Activated CD4-positive, alpha-beta T cell treated with anti-CD3 and anti-CD28 coated beads for 24 hours (primary cell): ENCODE measurements at places on chromosomes 3 and 15.

DNA sequence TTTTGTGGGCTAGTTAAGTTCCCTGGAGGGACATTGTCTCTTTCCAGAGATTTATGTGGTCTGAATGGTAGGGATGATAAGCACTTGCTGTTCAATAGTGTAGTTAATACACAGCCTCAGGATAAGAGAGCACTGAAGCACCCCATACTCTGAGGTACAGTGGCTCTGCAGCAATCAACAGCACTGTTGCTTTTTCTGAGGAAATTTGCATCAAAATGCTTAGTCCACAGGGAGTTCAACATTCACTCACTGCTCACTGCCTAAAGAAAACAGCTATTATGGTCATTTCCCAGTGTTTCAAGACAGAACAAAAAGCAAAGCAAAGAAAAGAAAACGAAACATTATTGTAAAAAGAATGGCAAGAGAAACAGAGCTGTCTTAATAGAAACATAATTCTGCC lies 441.9 kb downstream of the PLOD2 start:
- no peak for DNase-seq

GRCh38 chr3:114178770-114179368 lies at the start of gene DRD3:
DRD3 (minus strand) TSS chr3:114179052; CDS start chr3:114171992, 7,060 bp downstream.
- no peak for DNase-seq

DNA sequence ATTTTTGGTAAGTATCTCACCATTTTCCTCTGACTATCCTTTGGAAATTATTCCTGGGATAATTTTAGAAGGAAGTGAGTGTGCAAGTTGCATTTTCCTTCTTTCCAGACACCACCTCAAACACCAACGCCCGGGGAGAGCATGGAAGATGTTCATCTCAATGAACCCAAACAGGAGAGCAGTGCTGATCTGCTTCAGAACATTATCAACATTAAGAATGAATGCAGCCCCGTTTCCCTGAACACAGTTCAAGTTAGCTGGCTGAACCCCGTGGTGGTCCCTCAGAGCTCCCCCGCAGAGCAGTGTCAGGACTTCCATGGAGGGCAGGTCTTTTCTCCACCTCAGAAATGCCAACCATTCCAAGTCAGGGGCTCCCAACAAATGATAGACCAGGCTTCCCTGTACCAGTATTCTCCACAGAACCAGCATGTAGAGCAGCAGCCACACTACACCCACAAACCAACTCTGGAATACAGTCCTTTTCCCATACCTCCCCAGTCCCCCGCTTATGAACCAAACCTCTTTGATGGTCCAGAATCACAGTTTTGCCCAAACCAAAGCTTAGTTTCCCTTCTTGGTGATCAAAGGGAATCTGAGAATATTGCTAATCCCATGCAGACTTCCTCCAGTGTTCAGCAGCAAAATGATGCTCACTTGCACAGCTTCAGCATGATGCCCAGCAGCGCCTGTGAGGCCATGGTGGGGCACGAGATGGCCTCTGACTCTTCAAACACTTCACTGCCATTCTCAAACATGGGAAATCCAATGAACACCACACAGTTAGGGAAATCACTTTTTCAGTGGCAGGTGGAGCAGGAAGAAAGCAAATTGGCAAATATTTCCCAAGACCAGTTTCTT lies 3.9 kb downstream of the NFKBIZ start:
- DNase-seq = no peak

GRCh38 chr3:159186581-159186980 lies 384.7 kb downstream of the MFSD1 start:
- no peak for DNase-seq

- no peak for DNase-seq
These were observed 118.0 kb upstream of the RAD18 start for GRCh38 chr3:9081184-9081818.

DNA sequence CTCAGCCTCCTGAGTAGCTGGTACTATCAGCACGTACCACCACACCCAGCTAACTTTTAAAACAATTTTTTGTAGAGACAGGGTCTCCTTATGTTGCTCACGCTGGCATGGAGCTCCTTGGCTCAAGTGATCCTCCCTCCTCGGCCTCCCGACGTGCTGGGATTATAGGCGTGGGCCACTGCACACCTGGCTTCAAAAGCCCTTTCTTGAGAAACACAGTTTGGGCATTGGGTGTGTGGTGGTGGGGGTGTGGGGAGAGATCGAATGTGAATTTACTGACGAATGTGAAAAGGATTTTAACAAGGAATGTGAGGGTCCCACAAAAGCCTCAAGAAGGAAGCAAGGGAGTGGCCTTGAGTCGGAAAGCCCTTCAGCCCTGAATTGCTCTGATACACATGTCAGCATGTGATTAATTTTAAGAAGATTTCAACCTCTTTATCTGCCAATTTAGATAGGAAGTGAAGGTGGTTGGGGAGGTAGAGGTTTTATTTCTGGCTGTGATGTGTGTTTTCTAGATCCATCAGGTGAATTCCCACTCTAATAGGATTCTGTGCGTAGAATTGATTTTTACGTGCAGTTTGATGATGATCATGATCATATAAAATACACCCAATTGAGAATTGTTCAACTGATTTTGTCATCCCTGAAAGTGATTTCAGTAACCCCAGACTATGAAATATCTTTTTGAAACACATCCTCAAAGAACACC lies 1.1 kb downstream of the CCR4 start:
- no peak for DNase-seq

GRCh38 chr3:39639344-39640236 lies 169.8 kb upstream of the MYRIP start:
- DNase-seq = no peak

- DNase-seq = no peak
These were observed 64.2 kb upstream of the TIMP4 start for GRCh38 chr3:12222775-12223485.

DNA sequence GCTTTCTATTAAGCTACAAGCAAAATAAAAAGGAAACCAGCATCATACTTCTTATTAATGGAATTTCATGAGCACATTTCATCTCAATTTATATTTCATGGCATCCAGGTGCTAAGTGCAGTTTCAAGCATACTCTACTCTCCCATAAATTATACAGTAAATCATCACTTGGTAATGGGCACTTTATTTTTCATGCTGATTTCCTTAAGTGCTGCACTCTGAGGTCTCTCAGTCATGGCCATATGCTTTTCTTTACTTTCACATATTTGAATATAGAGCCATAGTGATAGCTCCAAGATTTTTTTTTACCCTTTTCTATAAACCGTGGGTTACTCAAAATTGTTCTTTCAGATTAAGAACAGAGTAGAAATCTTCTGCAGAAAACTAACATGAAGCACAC lies 1505.7 kb upstream of the CADM2 start:
- DNase-seq = no peak

DNA sequence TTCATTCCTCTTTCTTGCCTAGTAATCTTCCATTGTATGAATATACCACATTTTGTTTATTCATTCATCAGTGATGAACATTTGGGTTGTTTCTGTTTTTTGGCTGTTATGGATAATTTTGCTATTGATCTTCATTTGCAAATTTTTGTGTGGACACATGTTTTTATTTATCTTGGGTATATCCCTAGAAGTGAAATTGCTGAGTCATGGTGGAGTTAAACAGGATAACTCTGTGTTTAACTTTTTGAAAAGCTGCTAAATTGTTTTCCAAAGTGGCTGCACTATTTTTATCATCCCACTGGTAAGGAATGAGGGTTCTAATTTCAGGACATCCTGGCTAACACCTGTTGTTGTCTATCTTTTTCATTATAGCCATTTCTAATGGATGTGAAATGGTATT lies 74.6 kb upstream of the ARL6 start:
- DNase-seq = no peak

DNA sequence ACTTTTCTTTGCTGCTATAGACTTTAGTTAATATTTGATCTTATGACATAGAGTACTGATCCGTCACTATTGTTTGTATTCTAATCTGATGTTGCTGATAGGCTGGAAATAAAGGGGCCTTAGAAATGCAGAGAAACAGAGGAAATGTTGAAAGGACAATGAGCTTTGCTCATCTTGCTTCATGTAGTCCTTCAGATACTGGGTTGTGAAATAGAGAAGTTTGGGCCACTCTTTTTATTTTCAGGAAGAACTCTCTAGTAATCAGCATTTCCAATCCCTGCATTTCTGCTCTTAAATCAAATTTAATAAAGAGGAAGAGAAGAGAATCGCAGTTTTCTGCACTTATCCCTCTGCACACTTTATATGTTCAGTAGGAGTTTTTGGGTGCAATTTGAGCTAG lies 192.8 kb upstream of the THBS1 start:
- no peak for DNase-seq

DNA sequence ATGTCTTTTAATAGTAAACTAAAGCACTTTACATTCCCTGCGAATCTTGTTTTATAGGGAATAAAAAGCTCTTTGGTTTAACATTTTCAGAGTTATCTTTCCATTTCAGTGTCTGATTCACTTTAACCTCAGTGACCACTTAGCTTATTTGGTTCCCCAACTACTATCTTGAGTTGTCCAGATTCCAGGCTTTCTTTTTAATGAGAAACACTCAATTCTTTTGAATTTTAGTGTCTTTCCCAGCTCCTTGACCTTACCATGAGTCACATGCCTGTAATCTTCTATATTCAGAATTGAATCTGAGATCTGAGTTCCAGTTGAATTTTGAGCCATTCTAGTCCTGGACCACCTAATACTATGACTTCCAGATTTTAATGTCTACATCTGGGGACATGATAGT lies 144.4 kb downstream of the KCNAB1 start:
- no peak for DNase-seq

DNA sequence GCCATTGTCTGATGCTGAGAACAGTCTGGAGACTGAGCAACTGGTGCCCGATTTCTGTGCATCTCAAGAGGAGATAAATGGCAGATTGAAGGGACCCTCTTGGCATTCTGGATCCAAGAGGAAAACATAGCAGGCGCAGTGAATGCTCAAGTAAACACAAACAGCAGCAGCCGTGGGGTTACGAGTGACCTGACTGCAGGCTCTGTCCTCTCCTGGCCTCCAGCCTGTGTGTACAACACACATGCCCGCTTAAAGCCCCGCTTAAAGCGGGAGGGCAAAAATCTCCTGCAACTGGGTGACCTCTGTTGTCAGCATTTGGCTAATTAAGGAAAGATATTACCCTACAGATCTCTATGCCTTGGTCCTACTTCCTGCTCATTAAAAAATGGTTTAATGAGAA lies 120.5 kb downstream of the GREM1 start:
- no peak for DNase-seq

- no peak for DNase-seq
These were observed 83.2 kb upstream of the NEDD4 start for GRCh38 chr15:56076640-56077039.

- DNase-seq = no peak
These were observed 27.3 kb upstream of the ST8SIA2 start for GRCh38 chr15:92366381-92366780.

DNA sequence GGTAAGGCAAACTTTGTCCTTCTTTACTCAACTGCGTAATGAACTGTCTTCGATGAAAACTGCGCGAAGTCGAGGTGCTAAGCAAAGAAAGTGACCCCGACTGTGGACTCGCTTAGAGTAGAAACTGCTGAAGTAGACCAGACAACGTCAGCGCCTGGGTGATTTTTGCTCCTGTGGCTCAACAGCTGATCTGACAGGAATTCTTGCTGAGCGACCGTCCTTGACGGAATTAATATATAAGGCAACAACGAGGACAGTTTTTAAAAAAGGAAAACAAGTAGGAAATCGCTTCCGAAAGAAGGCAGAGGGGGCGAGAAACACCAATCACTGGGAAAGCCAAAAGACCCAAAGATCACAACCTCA lies 541 bp downstream of the RPS27L start:
- DNase-seq = peak; percentile 1

DNA sequence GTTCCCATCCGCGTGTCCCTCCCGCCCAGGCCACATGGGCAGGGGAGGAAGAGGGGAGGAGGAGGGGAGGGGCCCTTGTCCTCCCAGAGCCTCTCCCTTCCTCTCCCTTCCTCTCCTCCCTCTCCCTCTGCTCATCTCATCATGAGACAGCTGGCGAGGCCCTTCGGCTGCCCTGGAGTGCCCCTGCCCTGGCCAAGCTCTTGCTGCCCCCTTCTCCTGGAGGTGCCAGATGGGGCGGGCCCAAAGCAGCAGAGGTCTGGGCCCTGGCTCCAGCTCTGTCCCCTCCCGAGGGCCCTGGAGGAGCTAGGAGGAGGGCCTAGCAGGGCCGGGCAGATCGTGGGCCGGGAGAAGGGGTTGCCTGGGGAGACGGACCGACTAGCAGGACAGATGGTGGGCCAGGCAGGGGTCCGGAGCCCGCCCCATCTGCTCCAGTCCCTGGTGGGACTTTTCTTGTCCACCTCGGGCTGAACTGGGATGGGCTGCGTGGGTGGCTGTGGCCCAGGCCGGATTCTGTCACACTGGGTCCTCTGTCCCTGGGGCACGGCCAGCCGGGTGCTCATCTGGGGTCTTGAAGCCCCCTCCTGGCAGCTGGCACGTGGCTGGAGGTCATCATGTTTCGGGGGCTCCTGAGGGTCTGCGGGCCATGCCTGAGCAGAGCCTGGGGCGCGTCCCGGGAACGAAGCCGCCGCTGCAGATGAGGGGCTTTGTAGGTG lies 183.4 kb downstream of the GOLGA6L6 start:
- DNase-seq = no peak

GRCh38 chr3:119416873-119417272 lies 46.5 kb downstream of the TMEM39A start:
- no peak for DNase-seq

DNA sequence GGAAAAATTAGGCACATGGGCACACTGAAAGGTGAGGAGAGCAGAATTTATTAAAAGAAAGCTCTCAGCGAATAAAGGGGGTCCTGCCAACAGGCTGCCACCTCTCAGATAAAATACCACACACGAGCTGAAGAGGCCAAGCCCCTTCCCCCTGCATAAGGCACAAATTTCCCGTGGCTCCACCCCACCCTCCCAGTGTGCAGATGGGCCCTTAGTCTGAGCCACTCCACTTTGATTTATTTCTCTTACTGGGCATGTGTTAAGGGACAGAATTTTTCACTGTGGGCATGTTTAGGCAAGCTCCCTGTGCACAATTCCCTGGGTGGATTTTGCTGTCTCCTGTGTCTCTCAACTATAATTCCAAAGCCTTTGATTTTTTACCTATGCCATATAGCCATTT lies 409.8 kb downstream of the TBL1XR1 start:
- no peak for DNase-seq
